ENCODE measurements at places on chromosomes 1 and 21.
A peak's percentile ranks its signal among the peaks of the same experiment; 100 is the strongest.

- no peak overlapping the region for H3K27ac ChIP-seq
- no peaks in the 10 kb centered on the region for H3K36me3 ChIP-seq
- no peaks in the 10 kb centered on the region for H3K27me3 ChIP-seq
- no peak for DNase-seq
Measured at GRCh38 chr1:200887772-200888348, 6.8 kb upstream of the INAVA start.

DNA sequence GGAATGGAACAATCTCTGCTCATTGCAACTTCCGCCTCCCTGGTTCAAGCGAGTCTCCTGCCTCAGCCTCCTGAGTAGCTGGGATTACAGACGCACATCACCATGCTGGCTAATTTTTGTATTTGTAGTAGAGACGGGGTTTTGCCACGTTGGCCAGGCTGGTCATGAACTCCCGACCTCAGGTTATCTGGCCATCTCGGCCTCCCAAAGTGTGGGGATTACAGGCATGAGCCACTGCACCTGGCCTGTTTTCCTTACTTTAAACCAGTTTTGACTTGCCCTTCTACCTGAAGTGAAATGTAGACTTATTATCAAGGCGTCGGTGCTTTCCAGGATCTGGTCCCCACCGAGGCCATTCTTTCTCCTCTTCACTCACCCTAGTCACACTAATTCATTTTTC lies 141.8 kb downstream of the DYRK1A start:
- no peak for DNase-seq
- H3K4me3 ChIP-seq: no peak overlapping the region
- H3K27me3 ChIP-seq: no peaks in the 10 kb centered on the region
- H3K36me3 ChIP-seq: peaks cover 15% of the 10 kb centered on the region
- H3K4me1 ChIP-seq: no peaks in the 10 kb centered on the region

DNA sequence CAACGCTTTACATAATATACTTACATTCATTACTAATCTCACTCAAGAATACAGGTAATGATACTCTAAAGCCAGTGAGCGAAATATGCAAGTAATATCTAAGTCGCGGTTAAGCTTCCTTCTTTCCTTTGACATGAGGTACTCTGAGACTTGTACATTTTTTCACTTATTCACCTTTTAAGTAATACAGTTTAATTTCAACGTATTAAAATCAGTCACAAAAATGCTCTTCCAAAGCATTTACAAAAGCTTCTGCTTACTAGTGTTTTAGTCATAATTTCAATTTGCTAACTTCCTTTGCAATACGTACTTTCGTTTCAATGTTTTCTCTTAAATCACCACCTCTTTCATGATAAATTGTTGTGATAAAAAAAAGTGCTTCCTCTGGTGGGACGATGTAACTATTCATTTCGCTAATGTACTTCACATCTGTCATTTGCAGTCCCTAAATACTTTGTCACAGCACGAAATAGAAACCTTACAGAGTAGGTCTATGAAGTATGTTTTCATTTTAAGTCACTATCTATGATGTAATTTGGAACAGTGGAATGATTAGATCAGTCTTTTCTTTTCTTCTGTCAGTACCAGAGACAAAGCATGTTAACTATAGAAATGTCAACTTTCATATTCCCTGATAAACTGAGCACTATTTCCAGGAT lies 34.0 kb upstream of the ADGRL4 start:
- H3K4me3 ChIP-seq: peak overlapping the region; percentile 59
- no peaks in the 10 kb centered on the region for H3K27me3 ChIP-seq
- H3K36me3 ChIP-seq: no peaks in the 10 kb centered on the region
- H3K27ac ChIP-seq: no peak overlapping the region

DNA sequence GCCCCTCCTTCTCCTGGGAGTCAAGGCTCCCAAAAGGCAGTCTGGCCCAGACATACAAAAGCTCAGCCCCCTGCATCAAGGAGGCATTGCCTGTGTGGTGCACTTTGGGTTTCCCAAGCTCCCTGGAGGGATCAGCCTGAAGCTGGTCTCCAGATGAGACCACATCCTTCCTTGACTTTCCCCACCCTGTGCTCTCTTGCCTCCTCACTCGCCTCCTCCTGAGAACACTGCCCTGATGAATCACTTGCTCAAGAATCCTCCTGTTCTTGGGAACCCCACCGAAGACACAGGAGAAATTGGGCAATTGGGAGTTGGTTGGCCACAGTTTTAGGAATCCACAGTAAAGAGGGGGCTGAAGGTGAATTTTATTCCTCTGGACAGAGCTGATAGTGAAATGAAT lies 34.8 kb upstream of the LYST start:
- H3K27ac ChIP-seq: no peak overlapping the region
- no peaks in the 10 kb centered on the region for H3K36me3 ChIP-seq
- H3K4me1 ChIP-seq: no peaks in the 10 kb centered on the region
- no peak overlapping the region for H3K4me3 ChIP-seq
- H3K27me3 ChIP-seq: no peaks in the 10 kb centered on the region

DNA sequence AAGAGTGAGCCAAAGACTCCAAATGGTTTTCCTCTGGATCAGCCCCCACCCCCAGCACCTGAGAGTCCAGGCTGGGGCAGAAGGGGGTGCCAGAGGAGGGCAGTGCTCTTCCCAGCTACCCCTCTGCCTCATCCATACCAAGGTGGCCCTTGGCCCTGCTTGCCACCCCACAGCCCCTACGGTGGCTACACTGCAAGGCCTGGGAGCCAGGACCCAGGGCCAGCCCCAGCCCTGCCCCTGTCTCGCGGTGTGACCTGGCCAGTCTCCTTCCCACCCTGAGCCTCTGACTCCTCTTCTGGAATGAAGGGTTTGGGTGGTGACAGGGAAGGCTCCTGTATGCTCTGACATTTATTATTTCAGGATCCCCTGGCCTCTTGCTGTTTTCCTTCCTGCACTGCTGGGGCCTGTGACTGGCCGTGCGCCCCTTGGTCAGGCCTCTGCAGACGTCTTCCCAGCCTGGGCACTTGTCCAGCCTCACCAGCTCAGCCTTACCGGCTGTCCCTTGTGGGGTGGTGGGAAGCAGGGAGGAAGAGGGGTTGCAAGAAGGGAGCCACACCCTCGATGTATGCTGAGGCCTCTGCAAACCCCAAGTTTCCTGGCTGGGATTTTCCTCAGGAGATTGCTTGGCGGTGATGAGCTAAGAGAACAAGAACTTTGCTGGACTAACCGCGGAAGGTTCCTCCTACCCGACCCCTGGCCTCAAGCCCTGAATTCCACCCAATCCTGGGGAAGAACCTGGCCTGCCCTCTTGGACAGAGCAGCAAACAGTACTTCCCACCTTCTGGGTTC lies 13.5 kb downstream of the ASAP3 start:
- peaks cover 8% of the 10 kb centered on the region for H3K4me1 ChIP-seq
- no peaks in the 10 kb centered on the region for H3K27me3 ChIP-seq
- no peak overlapping the region for H3K4me3 ChIP-seq
- H3K27ac ChIP-seq: peak overlapping the region; percentile 73

DNA sequence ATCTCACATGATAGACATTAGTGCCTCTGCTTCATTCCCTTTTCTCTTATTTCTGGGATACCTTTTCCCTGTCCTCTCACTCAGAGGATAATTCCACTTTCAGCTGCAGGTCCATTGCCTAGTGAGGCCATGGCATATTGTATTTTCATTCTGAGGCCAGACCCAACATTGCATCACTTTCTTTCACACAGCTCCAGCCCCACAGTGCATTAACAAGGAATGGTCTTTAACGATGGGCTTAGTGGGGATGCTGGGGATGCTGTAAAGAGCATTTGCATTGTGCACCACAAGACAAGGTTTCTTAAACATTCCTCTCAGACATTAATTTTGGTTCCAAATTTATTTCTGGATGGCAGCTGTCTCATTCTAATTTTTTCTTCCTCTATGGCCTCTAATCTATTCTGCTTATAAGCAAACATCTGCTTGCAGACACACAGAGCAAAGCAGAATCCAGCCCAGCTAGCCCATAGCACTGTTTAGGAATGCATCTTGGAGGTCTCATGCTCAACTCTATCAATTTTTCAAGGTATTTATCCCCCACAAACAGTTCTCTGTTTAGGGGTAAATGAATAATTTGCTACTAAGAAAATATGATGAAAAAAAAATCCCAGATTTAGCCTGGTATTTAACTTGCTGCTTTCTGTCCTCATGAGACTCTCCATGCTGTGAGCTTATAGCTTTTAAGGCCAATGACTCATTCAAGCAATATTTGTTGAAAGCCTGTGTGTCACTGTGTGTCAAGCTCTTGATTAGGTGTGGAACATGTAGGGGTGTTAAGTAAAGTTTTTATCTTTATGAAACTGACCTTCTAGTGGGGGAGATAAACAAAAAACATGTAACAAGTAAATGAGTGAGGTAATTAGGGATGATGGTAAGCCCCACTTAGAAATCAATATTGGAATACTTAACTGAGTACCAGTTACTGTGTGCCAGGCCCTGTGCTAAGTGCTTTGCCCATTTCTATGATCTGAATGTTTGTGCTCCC lies 44.5 kb upstream of the CCDC190 start:
- H3K27ac ChIP-seq: no peak overlapping the region
- H3K27me3 ChIP-seq: no peaks in the 10 kb centered on the region
- H3K4me3 ChIP-seq: no peak overlapping the region
- H3K36me3 ChIP-seq: no peaks in the 10 kb centered on the region
- no peaks in the 10 kb centered on the region for H3K4me1 ChIP-seq

- no peaks in the 10 kb centered on the region for H3K36me3 ChIP-seq
- no peaks in the 10 kb centered on the region for H3K4me1 ChIP-seq
- no peak overlapping the region for H3K4me3 ChIP-seq
- no peaks in the 10 kb centered on the region for H3K27me3 ChIP-seq
- DNase-seq: no peak
Measured at GRCh38 chr1:51549016-51549619, 30.1 kb upstream of the EPS15 start.

GRCh38 chr1:209607102-209607794 lies 23.7 kb downstream of the CAMK1G start:
- no peaks in the 10 kb centered on the region for H3K36me3 ChIP-seq
- DNase-seq: no peak
- no peaks in the 10 kb centered on the region for H3K4me1 ChIP-seq

- no peaks in the 10 kb centered on the region for H3K27me3 ChIP-seq
- no peak for DNase-seq
- no peaks in the 10 kb centered on the region for H3K4me1 ChIP-seq
- no peak overlapping the region for H3K4me3 ChIP-seq
Measured at GRCh38 chr1:97105531-97105930, 383.9 kb downstream of the PTBP2 start.
